ENCODE measurements at places on chromosomes 6 and 20. TPM values are rescaled to one million over a fixed set of nuclear protein-coding genes. Genes with fewer than 3 reads are reported as not detected.
A peak's percentile ranks its signal among the peaks of the same experiment; 100 is the strongest.

DNA sequence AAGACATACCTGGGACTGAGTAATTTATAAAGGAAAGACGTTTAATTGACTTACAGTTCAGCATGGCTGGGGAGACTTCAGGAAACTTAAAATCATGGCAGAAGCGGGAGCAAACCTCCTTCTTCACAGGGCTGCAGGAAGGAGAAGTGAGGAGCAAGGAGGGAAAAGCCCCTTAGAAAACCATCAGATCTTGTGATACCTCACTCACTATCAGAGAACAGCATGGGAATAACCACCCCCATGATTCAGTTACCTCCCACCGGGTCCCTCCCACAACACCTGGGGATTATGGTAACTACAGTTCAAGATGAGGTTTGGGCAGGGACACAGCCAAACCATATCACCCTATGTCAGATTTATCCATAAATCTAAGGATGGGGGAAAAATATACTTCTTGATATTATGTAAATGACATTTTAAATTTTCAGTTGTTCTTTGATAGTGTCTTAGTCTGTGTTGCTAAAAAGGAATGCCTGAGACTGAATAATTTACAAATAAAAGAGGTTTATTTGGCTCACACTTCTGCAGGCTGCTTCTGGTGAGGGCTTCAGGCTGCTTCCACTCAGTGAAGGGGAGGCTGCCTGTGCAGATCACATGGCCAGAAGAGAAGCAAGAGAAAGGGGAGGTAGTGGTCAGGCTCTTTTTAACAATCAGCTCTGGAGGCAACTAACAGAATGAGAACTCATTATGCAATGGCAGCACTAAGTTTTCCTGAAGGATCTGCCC lies 1.2 kb upstream of the MCM9 start:
- no peak for DNase-seq

SIRPB2 gene
- 0.82 TPM for total RNA-seq

DNA sequence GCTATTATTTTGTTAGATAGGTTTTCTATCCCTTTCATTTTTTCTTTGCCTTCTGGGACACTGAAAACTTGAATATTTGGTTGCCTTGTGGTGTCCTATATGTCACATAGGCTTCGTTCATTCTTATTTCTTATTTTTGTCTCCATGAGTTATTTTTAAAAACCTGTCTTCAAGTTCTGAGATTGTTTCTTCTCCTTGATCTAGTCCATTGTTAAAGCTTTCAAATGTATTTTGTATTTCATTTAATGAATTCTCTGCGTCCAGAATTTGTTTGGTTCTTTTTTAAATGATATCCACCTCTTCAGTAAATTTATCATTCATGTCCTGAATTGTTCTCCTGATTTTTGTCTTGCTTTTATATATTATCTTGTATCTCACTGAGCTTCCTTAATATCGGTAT lies 243.2 kb upstream of the BMP2 start:
- no peak for DNase-seq

FAM83B gene
- 0.41 TPM for total RNA-seq

DNA sequence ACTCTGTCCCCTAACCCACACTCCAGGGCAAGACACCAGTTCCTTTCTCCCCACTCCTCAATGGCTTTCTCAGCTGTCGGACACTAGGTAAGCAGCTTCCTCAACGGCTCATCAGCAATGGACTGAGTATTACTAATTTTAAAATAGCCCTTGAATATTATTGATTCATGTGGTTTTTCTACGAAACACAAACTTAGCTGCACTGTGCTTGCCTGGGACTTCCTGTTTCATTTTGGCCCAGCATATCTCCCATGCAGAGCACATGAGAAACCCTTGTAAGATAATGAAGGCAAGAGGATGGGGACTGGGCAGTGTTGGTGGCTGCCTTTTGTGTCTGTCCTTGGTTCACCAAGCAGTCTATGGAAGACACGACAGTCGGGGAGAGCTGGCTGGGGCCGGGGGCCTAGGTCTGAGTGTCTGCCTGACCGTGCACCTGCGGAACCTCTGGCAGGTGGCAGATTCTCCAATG lies 48.9 kb downstream of the RNASET2 start:
- DNase-seq: no peak

- no peak for DNase-seq
Measured at GRCh38 chr6:125220712-125221111, 67.1 kb downstream of the TPD52L1 start.

DNA sequence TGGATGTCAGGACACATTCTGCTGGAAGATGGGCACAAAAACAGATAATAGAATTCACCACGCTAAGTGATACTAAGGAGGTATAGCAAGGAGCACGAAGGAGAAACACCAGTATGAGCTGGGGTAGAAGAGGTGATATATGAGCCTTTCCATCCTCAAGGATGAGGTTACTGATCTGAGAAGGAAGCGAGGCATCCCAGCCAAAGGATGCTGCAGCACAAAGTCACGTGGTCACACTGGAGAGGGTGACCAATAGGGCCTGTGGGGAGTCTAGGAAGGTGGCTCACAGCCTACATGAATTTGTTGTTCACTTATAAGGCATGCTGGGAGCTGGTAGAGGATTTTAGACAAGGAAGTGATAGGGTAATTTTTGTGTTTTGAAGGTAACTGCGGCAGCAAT lies 1.4 kb downstream of the GINS1 start:
- no peak for DNase-seq

ETV7 gene
- not detected for total RNA-seq

DNA sequence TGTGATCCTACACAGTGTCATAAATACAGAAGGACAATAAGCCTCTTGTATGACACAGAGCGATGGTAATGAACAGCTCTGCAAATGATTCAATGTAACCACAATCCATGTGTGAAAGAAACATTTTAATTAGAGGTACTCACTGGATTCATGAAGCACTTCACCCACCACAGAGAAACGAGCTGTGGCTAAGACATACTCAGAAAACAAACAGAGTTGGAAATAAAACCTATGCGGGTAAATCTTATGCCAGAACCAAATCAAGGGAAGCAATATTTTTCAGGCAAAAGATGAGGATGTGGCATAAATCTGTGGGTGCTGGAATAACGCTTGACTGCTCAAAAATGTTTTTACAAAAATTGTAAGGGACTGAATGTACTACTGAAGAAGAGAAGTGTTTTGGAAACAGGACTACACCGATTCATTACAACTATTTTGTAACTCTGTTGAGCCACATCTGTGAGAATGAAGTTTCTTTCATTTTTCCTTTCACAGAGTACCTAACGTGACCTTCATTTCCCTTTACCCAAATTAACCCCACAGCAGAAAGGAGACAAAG lies 112.1 kb downstream of the WDR27 start:
- DNase-seq: no peak

GRCh38 chr6:139262519-139263300 lies 29.1 kb downstream of the TXLNB start:
- no peak for DNase-seq

- no peak for DNase-seq
Measured at GRCh38 chr6:91633374-91634111, 1046.7 kb upstream of the MAP3K7 start.

CST2 gene
- total RNA-seq: not detected

TRAPPC3L gene
- under 0.01 TPM for total RNA-seq

- DNase-seq: no peak
Measured at GRCh38 chr6:57434944-57435343, 117.5 kb downstream of the PRIM2 start.

CHD6 gene
- total RNA-seq: 42.4 TPM

- DNase-seq: no peak
Measured at GRCh38 chr6:120903836-120904235, 430.4 kb downstream of the TBC1D32 start.

DNA sequence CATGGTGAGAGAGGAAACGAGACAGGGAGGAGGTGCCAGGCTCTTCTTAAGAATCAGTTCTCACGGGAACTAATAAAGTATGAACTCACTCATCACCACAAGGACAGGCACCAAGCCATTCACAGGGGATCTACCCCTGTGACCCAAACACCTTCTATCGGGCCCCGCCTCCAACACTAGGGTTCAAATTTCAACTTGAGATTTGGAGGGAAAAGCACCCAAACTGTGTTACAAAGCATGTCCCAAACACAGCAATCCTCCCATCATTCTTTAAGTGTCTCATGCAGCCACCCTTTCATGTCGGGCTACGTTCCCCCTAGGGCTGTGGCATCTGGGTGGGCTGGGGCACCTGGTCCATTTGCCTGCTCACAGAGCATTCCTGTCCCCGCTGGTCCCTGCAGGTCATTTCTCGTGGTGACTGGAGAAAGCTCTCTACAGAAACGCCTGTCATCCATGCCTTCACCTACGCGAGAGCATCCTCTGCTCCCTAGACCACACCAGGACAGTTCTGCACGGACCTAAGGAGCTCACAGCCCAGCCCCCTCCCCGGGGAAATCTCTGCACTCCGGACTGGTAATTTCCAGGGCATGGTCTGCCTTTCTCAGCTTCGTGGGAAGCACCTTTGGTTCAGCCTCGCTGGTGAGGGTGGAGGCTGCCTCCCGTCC lies 79.6 kb downstream of the TTLL2 start:
- DNase-seq: no peak

DNA sequence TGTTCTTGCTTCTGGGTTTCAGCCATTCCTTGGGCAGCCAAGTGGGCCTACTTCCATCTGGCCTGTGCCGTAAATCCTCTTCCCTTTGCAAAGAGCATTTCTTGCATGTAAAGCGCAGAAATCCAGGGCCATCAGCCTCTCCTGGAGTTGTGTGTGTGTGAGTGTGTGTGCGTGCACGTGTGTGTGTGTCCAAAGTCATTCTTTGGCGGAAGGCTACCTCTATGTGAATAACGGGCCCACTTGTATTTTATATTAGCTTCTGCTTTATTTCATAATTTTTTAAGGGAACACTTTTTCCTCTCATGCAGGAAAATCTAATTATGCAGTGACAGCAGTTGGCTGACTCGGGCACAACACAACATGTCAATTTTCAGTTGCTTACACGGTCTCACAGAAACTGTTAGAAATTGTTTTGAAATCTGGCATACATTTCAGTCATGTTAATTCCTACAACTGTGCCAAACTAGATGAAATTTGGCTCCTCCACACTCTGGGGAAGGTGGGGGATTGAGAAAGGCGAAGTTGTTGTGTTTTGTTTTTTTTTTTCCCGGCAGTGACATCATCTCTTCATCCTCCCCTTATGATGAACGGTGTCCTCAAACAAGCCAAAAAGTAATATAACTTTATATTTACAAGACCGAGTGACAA lies 223.7 kb upstream of the TSHZ2 start:
- DNase-seq: no peak

- DNase-seq: no peak
Measured at GRCh38 chr20:61576372-61576771, 324.3 kb downstream of the CDH4 start.

- peak; percentile 59 for DNase-seq
Measured at GRCh38 chr6:44297063-44298038, 15.8 kb downstream of the AARS2 start.

GRCh38 chr6:19301980-19302379 lies 535.2 kb upstream of the ID4 start:
- no peak for DNase-seq

DNA sequence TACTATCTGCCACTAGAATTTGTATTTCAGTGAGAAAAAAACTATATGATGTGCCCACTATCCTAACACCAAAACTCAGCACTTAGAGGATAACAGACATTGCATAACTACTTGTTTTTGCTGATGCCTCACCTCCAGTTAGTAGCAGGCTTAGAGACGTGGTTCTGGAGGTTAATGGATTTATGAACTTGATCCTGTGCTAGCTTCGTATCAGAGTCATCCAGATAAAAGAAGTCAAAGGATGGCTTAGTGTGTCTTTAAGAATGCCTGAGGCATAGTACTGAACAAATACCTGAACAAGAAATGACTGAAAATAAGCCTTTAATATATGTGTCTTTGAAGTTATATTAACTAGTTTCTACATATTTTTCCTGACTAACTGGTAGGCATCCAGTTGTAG lies 414.9 kb upstream of the PTCHD4 start:
- no peak for DNase-seq

UNC93A gene
- total RNA-seq: not detected

GRCh38 chr20:38249536-38250310 lies 10.8 kb downstream of the KIAA1755 start:
- no peak for DNase-seq

- no peak for DNase-seq
Measured at GRCh38 chr20:52305858-52306257, 114.3 kb upstream of the ZFP64 start.

CAGE1 gene
- not detected for total RNA-seq

GRCh38 chr20:5621305-5621704 lies 128.9 kb upstream of the SHLD1 start:
- DNase-seq: peak; percentile 37

SNPH gene
- total RNA-seq: 21.6 TPM

DNA sequence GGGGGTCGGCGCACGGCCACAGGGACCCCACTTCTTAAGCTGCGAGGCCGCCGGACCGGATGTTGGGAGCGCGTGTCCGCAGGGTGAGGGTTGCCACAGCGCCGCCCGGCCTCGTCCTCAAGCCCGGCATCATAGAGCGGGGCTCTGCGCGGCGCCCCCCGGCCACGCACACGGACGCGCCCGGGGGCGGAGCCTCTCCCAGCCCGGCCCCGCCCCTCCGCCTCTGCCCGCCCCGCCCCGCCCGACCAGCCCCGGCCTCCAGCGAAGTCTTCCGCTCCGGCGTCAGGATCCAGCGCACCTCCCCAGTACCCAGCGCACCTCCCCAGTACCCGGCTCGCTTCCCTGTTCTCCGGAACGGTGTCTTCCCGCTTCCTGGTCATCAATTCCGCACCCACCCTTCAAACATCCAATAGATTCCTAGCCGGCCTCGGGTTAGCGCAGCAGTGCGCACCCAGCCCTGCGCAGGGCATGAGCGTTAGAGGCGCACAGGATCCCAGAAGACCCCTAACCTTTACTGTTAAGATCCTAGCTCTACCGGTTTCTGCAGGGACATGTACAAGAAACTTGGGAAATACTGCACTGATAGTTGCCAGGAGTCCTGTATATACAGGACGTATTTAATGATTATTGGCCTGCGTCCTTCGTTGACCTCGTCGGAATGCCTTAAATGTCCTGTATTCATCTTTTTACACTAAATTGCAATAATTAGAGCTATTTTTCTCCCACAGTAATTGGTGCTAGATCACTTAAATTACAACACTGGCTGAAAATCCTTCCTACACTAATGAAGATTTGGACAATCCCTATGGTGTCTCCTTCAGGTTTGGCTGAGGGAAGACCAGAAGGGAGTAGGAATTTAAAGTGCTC lies 535 bp upstream of the DNAAF9 start:
- peak; percentile 91 for DNase-seq

DNA sequence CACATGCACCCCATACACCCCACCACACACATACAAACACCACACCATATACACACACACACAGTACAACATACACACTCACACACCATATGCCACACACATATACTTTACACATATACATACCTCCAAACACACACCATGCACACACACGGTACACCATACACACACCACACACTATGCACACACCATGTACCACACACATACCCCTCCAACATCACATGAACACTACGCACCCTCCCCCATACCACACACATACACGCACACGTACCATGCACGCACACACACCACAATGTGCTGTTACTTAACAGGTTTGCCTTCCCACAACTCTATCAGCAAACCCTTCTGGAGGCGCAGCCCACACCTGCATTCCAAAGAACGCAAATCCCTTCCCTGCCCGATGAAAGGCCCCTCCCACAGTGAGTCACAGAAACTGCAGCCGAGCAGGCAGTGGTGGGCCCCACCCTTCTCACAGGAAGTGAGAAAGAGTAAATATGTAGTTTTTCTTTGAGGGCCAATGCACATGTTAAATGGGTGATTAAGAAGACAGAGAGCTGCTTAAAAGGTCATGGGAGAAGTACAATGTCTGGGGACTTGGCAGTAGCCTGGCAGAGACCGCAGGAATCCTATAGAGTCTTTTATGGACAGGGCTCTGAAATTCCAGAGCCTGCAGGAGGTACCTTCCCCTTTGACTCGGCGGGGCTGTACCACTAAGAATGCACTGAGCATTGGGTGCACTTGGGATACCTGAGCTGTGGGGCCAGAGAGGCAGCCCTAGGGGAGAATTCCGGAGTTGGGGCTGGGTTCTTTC lies 34.1 kb upstream of the EZR start:
- no peak for DNase-seq

DACT2 gene
- total RNA-seq: 2.9 TPM

Measured in frontal cortex (tissue), 4 donors.